ENCODE measurements at places on chromosomes 12 and 14.

DNA sequence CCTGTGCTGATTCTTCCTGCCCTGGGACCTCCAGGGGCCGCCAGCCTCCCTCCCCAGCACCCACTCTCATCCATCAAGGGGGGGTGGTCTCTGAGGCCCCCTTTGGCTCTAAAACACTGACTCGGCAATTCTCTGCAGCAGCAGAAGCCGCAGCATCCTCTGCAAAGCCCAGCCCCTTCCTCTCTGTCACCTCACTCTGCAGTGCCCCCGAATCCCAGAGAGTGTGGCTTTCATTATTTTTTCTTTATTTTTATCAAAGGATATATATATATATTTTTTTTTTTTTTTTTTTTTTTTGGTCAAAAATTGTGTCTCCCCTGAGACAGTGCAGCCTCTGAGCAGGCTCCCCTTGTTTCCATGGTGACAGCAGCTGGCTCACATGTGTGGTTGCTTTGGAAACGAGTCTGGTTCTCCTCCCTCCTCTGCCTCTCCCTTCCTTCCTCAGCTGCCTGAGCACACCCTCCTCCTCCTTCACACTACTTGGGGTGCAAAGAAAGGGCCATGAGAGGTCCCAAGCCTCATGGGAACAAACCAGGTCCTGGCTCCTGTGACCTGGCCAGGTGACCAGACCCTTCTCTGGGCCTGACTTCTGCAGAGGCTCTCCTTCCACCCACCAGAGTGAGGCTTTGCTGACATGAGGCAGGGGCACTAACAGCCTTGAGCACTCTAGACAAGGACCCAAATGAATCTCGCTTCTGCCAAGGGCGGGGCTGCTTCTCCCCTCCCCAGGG lies 100.5 kb downstream of the LRRC74A start:
- DNase-seq, result no peak

GRCh38 chr14:92945959-92946846 lies 23.3 kb downstream of the CHGA start:
- DNase-seq, result peak; percentile 71

GRCh38 chr12:117622087-117622486 lies 260.7 kb upstream of the NOS1 start:
- no peak for DNase-seq

- DNase-seq, result no peak
These were observed 439.4 kb downstream of the PCNX1 start for GRCh38 chr14:71346685-71347084.

- DNase-seq, result no peak
These were observed 31.7 kb upstream of the BTBD6 start for GRCh38 chr14:105216490-105217247.

DNA sequence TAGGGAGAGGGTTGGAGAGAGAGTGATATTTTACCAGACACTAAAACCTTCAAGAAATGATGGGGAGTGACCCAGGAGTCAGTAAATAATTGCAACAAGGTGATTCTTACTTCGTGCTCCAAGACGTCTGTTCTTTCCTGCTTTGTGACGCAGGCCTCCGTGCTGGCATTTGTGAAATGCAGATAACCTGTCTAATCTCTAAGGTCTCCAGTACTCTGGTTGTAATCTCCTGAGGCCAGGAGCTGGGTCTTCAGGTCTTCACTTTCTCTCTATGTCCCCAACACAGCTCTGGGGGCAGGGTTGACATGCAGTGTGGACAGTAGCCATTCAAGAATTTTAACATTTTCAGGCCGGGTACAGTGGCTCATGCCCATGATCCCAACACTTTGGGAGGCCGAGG lies 53.1 kb downstream of the CD9 start:
- no peak for DNase-seq

DNA sequence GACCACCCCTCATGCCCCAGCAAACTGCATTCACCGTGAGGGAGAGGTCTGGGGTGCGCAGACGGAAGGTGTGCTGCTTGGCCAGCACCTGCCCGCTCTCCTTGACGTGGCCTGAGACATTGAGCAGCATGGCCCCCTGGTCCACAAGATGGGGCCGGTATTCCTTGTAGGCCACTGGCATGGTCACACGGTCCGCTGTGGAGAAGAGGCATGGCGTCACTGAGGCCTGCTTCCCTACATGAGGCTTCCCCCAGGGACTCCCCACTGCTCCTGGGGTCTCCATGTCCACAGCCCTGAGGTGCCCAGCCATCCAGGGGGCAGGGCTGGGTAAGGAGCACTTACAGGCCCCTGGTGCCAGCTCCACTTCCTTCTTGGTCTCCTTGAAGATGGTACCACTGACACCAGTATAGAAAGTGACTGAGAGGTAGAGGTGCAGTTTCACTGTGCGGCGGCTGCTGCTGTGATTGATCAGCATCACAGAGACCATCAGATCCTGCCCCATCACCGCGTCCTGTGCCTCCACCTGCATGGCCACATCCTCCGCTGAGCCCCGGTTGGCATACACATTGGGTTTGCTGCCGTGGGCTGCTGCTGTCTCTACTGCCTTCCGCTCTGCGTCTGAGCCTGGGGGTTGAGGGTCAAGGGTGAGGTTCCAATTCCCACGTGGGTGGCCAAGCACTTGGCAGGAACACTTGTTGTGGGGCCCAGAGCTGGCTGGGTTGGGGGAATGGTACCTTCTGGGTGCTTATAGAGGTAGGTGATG lies 8.2 kb downstream of the TGM1 start:
- no peak for DNase-seq

- DNase-seq, result peak; percentile 33
These were observed 12.3 kb downstream of the BRAP start for GRCh38 chr12:111673503-111673902.

GRCh38 chr12:15863984-15864383 lies 18.2 kb upstream of the STRAP start:
- no peak for DNase-seq

GRCh38 chr12:113744802-113745395 lies 221.2 kb downstream of the RBM19 start:
- DNase-seq, result no peak

GRCh38 chr14:74558655-74559054 lies 53.4 kb downstream of the LTBP2 start:
- DNase-seq, result no peak

DNA sequence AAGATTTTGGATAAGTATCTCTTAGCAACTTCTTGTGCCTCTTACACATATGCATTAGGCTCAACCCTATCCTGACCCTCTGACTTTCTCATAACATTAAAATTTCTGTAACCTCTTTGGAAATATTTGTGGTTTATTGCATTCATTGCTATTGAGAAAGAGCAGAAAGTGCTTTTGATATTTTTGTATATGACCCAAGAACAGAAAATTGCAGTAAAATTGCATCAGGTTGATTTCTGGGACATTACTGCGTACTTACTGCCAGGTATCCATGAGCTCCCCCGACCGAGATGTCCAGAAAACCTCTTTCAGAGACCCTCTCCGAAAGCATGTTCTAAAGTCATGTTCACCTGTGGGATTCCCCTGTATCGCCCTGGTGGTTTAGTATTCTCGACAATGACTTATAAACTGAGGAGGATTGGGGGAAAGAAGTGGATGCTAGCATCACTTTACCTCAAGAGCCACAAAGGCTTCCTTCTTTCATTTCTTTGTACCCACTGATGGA lies 14.5 kb upstream of the IL22 start:
- peak; percentile 35 for DNase-seq

All from M059J (cell line).